Vagina (tissue), 2 donors: ENCODE measurements at places on chromosomes 5 and 9. TPM values are rescaled to one million over a fixed set of nuclear protein-coding genes. Genes with fewer than 3 reads are reported as not detected.

The ZNF782 gene
- 16.9 TPM for total RNA-seq

The TMED7 gene
- 48.4 TPM for total RNA-seq

The MYMK gene
- not detected for total RNA-seq

The GPR21 gene
- not detected for total RNA-seq

- DNase-seq = no peak
These were observed 53.6 kb upstream of the IRX2 start for GRCh38 chr5:2805080-2805479.
